ENCODE measurements at places on chromosomes 3 and 15.

GRCh38 chr15:70342554-70343548 lies 245.1 kb upstream of the TLE3 start:
- no peak for DNase-seq

DNA sequence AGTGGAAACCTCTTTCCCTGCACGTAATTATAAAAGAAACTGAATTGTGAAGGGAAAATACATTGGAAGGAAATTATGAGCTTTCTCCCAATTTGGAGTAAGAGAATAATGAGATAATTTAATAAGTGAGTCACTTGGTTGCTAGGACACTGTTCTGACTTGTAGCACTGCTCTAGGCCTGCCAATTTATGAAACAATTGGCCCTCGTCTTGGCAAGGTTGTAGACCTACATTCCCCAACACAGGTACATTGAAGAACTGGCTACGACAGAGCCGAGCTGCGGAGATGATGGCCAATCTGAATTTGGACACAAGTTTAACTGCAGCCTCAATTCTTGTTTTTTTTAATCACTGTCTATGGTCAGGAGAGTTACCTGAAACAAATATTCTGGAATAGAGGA lies 674.1 kb downstream of the MECOM start:
- DNase-seq = no peak

DNA sequence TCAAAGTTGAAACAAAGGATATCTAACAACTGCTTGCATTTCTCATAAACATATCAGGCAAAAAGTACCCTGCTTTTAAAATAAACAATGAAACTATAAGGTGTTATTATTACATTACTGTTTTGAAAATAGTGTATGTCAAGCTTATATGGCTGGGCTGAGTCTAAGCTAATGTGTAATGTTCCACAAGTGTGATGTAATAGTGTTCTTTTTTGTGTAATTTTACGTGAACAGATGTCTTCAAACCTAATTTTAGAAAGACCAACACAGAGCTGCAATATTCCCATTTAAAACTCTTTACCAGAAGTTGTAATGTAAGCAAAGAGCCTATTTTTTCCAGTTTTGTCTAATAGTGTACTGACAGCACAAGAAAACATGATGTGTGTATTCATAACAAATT lies 34.0 kb downstream of the MINDY2 start:
- no peak for DNase-seq

GRCh38 chr3:37510755-37511154 lies 336.4 kb upstream of the LRRFIP2 start:
- peak; percentile 25 for DNase-seq

DNA sequence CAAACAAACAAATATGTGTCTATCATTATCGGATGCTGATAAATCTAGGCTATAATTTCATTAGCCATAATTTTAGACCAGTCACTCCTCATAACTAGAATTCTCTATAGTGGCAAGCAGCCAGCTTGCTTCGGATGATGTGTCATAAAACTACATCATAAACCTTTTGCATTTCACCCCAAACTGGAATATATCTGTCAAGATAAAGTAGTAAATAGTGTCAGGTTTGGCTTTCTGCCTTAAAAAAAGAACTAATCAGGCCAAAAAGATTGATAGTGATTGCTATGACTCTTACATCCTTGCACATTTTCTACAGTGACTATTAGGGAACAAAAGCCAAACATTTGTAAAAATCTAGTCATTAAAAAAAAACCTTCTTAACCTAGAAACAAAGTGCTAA lies 51.0 kb downstream of the DPPA2 start:
- DNase-seq = no peak

- no peak for DNase-seq
Observed at GRCh38 chr3:35439663-35440062, 199.7 kb upstream of the ARPP21 start.

DNA sequence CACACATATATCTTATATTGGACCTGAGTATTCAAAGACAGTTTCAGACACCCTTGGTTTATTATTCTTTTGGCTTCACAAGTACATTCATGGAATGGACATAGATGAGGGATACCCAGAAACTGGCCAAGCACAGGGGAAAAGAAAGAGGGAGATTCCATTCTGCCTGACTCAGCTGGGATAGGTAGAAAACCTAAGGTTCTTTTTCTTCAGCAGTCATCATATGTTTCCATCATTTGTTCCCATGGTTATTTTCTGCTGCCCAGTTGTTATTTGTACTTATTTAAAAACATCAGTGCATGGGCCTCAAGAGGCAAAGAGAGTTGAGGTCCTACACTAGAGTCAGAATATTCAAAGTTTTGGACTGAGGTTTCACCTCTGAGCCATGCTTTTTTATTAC lies 91.8 kb downstream of the FILIP1L start:
- DNase-seq = no peak

DNA sequence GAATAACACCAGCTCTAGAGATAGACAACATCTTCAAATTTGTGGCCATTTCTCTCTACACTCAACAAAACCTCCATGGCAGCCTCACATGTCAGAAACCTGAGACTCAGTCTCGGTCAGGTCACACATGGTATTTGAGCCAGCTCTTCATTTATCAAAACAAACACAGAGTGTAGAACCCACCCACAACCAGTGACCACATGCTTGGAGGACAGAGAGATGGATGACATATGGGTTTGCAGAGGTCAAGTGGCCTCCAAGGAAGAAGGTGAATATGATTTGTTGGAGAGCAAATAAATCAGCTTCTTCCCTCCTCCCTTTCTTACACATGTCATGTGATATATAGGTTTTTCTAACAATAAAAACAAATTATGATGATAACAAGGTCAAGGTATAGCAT lies 278.1 kb upstream of the LRTM1 start:
- DNase-seq = no peak

DNA sequence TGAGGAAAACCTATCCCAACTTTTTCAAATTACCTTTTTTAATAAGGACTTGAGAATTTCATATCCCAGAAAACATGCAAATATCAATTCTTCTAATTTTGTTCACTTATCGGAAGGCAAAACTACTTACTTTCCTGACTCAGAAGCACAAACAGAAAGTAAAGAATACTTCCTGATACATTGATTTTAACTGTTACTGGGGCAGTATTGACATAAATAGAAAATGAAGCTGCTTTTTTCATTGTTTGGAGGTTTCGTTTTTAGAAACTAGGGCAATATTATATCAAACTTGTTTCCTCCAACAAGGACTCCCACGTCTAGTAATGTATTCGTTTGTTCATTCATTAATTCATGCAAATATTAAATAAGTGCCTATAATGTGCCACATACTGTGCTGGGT lies 19.1 kb downstream of the PAQR9 start:
- no peak for DNase-seq

GRCh38 chr15:99959326-99959725 lies 226.1 kb upstream of the LYSMD4 start:
- no peak for DNase-seq

- no peak for DNase-seq
Observed at GRCh38 chr3:140748-141330, 55.7 kb upstream of the CHL1 start.

DNA sequence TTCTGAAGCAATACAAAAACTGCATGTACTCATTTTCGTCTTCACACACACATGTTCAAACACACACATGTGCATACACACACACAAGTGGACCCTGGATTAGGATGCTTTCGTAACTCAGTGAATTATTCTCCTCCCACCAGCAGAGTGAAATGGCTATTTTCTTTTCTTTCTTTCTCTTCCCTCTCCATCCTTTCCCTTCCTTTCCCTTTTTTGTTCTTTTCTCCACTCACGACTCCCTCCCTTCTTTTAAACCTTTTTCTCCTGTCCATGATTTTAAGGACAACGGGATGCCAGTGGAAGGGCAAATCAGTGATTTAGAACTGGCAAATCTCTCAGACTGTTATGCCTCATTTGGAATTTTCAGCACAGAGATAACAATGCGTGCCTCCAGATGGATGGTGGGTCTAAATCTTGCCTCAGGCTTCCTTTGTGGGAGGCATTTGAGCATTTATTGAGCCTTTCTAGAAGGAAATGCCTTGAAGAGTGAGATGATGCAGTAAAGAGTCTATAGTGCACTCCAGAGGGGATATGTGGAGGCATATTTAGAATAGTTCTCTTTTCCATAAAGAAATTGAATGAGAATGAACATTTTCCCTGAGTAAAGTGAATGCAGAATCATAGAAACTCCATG lies 130.4 kb upstream of the SLC7A14 start:
- DNase-seq = no peak

DNA sequence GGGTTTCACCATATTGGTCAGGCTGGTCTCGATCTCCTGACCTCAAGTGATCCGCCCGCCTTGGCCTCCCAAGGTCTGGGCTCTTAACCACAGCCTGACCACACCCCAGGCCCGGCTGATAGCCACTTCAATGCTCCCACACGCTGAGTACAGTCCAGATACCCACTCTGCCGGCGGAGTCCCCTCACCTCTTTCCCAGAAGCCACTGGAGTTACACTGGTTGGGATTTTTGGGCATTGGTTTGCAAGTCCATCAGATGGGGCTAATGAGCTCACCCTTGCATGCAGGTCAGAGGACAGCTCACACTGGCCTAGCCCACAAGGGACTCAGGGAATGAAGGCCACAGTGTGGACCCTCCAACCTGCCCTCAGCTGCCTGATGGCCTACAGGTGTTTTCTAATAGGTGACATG lies 60.1 kb downstream of the IQSEC1 start:
- DNase-seq = no peak

GRCh38 chr3:147507638-147508286 lies 98.6 kb downstream of the ZIC1 start:
- DNase-seq = no peak

GRCh38 chr3:168223085-168223484 lies 127.4 kb upstream of the GOLIM4 start:
- DNase-seq = no peak

- no peak for DNase-seq
Observed at GRCh38 chr3:146507331-146508120, 36.9 kb downstream of the PLSCR1 start.

- DNase-seq = no peak
Observed at GRCh38 chr15:78291698-78292097, 7.7 kb downstream of the SKIC8 start.

- no peak for DNase-seq
Observed at GRCh38 chr3:155354658-155355057, 61.2 kb upstream of the STRIT1 start.

DNA sequence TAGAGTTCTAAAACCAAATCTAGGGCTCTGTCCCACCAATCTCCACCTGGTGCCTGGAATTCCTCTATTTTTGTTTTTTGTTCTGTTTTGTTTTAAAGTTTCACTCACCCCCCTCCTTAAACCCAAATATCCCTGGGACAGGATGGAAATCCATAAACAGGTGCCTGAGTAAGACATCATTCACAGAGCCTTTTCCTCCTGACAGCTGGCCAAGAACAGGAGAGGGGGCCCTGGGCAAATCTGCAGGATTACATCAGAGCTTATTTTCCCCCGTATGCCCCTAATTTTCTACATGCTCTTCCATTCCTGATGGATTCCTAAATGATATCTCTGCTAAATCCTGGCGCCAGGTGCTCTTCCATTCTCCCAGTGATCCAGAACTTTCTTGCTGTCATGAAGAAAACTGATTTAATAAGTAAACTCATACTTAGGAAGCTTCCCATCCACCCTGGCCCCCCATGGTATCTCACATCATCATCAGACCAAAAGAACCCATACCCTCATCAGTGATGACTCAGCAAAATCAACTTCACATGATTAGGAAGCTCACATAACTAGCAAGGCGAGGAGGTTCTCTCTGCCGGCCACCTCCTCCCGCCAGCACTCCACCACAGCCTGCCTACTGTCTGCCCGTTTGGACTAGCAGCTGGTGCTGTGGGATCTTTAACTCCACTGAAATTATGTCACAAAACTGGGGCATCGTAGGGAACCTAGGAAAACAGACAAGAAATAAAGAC lies 61.0 kb downstream of the LIPC start:
- DNase-seq = no peak

DNA sequence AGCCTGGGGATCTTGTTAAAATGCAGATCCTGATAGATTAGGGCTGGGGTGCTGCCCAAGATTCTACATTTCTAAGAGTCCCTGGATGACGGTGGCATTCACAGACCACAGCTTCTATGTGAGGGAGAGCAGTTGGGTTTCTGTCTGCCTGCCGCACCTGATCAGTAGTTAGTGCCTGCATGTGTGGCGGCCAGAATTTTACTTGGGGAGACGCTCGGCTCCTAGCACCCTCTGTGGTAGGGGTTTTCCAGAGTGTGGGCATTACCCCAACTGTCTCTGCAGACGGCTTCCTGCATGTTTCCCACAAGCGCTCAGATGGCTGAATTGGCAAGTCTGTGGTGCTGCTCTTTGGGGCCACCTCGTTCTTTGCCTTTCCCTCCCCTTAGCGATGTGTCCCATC lies 8.3 kb downstream of the GHRL start:
- DNase-seq = no peak

DNA sequence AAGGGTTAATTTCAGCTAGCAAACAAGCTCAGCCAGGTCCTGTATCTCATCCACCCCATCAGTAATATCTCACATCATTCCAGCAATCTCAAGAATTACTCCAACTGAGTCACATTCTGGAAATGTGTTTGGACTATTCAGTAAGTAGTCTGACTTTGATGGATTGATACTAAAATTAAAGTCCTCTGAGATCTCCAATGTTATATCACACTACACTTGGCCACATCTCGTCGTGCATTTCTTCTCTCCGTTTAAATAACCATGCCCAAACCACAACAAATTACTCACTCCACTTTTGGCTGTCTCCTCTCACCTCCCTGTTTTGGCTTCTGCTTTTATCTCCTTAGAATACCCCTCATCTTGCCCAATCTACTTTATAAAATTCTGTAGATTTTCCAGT lies 292.2 kb downstream of the PYDC2 start:
- DNase-seq = no peak

DNA sequence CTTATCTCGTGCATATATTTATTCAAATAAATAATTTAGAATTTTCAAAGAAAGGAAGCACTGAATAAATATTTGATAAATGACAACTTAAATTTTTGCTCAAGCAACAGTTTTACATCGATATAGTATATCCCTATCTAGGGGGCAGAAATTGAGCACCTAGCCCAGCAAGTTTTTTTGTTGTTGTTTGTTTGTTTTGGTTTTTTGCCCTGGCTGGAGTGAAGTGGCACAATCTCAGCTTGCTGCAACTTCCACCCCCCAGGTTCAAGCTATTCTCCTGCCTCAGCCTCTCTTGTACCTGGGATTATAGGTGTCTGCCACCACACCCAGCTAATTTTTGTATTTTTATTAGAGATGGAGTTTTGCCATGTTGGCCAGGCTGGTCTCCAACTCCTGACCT lies 42.4 kb downstream of the OIP5 start:
- DNase-seq = no peak

DNA sequence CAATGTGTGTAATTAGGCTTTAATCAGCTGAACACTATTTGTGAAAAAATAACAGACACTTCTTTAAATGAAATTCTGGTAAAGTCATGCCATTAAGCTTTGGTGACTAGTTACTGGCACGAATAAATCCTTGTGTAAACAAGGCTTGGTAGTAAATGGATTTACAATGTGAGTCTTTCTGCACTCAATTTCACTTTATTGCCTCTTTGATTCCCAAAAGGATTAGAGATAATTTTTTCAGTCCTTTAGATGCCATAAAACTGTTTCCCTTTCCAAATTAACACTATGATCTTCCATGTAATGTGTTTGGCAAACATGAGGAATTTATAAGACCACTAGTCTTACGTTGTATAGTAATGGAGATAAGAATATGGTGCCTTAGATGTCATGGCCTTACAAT lies 339.5 kb upstream of the DNAJC19 start:
- no peak for DNase-seq

GRCh38 chr3:111906656-111907055 lies 47.6 kb downstream of the PHLDB2 start:
- DNase-seq = no peak

- peak; percentile 43 for DNase-seq
Observed at GRCh38 chr15:101499863-101500713, 10.6 kb upstream of the PCSK6 start.

GRCh38 chr15:85691350-85692240 lies 103.1 kb downstream of the KLHL25 start:
- DNase-seq = no peak

Data from GDM1 (cell line).